ENCODE measurements at places on chromosomes 12 and 14. TPM values are rescaled to one million over a fixed set of nuclear protein-coding genes. Genes with fewer than 3 reads are reported as not detected.

The SUPT16H gene
- 76.4 TPM for total RNA-seq

The P2RX2 gene
- not detected for total RNA-seq

- H3K4me1 ChIP-seq = peaks cover 5% of the 10 kb centered on the region
- no peak for DNase-seq
- no peak overlapping the region for H3K4me3 ChIP-seq
- no peak overlapping the region for H3K27ac ChIP-seq
- no peaks in the 10 kb centered on the region for H3K36me3 ChIP-seq
Observed at GRCh38 chr12:121990114-121990647, 31.5 kb upstream of the BCL7A start.

- H3K27me3 ChIP-seq = no peaks in the 10 kb centered on the region
- no peaks in the 10 kb centered on the region for H3K36me3 ChIP-seq
- no peaks in the 10 kb centered on the region for H3K4me1 ChIP-seq
Observed at GRCh38 chr14:42469637-42470426, 863.2 kb downstream of the LRFN5 start.

- H3K36me3 ChIP-seq = no peaks in the 10 kb centered on the region
- no peaks in the 10 kb centered on the region for H3K27me3 ChIP-seq
- DNase-seq = no peak
- no peak overlapping the region for H3K27ac ChIP-seq
- no peaks in the 10 kb centered on the region for H3K4me1 ChIP-seq
- H3K4me3 ChIP-seq = no peak overlapping the region
Observed at GRCh38 chr14:97523936-97524335, 726.8 kb downstream of the VRK1 start.

- DNase-seq = no peak
- H3K27ac ChIP-seq = no peak overlapping the region
- peaks cover under 1% of the 10 kb centered on the region for H3K4me1 ChIP-seq
- H3K36me3 ChIP-seq = no peaks in the 10 kb centered on the region
- no peak overlapping the region for H3K4me3 ChIP-seq
- H3K27me3 ChIP-seq = no peaks in the 10 kb centered on the region
Observed at GRCh38 chr12:116538682-116539305, 20.4 kb upstream of the MAP1LC3B2 start.
